ENCODE measurements at places on chromosomes 13 and 19.

- DNase-seq, result no peak
Measured at GRCh38 chr19:16197188-16197621, 506 bp upstream of the AP1M1 start.

DNA sequence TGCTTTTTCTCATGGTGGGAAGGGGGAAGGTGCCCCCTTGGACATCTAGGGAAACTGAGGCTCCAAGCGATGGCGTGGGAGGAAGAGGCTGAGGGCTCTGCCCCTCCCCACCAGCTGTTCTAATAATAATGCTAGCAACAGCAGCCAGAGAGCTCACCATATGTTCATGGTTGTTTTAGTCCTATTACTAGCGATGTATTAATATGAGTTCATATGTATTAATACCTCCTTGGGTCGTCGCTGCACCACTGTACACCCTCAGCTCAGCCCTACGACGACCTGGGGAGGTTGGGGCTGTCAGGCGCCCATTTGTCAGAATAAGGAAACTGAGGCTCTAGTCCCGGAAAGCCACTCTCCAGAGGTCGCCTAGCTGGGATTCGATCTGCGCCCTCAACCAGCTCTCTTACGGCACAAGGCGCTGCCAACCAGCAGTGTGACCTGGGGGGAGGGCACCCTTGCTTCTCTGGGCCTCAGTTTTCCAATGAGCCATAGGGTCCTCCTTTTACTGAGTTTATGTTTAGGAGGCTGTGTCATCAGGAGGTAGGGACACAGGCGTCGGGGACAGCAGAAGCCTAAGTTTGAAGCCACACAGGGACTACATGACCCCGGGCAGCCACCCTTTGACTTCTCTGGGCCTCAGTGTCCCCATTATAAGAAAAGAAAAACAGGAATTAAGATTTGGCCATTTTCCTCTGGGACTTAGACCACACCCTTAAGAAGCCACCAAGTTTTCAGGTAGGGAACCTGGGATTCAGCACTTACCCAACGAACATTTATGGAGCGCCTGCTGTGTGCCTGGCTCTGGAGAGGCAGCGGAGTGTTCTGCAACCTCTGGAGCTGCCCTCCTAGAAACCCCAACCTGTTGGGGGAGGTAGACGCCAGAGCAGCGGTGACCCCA lies 664 bp downstream of the MAST3 start:
- DNase-seq, result no peak

- DNase-seq, result no peak
Measured at GRCh38 chr13:48590141-48590901, 57.4 kb upstream of the RCBTB2 start.

DNA sequence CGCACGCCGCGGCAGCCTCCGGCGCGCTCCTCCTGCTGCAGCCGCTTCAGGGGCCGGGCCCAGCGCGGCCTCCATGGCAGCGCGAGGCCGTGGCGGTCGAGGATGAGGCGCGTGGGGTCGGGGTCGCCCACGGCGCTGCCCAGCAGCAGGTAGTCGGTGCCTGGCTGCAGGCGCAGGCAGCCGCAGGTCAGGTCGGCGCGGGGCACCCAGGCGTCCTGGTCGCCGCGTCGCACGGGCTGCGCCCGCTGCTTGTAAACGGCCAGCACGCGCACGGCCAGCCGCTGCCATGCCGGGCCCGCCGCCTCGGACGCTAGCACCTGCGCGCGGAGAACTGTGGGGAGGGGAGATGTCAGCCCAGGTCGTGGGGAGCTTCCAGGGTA lies 11.1 kb downstream of the NTN5 start:
- no peak for DNase-seq

DNA sequence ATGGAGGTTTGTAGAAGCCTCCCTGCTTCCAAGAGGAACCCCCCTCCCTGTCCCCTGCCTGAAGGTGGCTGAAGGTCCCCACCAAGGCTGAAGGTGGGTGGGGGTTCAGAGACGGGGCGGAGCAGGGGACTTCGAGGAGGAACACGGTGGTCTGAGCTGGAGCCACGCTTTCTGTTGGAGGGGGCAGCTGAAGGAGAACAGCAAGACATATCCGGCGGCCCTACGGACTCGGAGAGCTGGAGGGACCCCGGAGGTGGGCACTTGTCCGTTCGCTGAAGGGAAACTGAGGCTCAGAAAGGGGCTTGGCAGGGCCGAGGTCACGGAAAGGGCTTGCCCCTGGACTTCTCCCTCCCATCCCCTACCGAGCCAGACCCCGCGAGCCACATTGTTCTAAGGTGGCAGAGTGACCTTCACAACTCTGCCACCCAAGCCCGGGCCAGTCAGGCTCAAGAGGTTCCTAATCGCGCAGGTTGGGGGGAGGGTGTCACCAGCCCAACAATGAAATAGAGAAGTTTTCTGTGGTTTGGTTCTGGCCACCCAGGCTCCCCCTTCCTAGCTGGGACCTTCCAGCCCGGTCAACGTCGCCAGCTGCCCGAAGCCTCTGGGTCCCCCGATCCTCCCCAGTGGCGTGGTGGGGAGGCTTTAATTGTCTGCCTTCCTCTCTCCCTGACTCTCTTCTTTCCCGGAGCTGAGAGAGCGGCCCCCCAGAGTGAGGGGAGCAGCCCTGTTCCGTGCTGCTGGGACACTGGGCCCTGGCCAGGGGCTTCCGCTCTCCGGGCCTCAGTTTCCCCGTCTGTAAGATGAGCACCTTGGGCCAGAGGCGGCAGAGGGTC lies 15.5 kb upstream of the KCNN1 start:
- no peak for DNase-seq
